ENCODE measurements at places on chromosomes 6 and 20.

DNA sequence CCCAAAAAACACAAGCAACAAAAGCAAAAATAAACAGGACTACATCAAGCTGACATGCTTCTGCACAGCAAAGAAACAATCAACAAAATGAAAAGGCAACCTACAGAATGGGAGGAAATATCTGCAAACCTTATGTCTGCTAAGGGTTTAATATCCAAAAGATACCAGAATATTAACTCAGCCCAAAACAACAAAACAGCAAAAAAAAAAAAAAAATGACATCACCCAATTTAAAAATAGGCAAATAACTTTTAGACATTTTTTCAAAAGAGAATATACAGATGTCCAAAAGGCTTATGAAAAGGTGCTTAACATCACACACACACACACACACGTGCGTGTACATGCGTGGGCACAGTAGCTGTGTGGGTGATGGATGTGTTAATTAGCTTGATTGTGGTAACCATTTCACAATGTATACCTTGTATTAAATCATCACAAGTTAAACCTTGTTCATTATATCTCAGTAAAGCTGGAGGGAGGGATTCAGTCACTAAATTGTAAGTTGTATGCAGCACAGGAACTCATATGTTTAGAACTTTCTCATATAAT is 52.4 kb downstream of the QKI start:
- DNase-seq, result no peak

- peak; percentile 71 for DNase-seq
Observed at GRCh38 chr6:131831392-131831791, 23.6 kb downstream of the ENPP1 start.

- DNase-seq, result no peak
Observed at GRCh38 chr6:45522486-45522885, 144.8 kb upstream of the SUPT3H start.

- peak; percentile 68 for DNase-seq
Observed at GRCh38 chr6:37514321-37514771, 14.7 kb upstream of the CCDC167 start.

DNA sequence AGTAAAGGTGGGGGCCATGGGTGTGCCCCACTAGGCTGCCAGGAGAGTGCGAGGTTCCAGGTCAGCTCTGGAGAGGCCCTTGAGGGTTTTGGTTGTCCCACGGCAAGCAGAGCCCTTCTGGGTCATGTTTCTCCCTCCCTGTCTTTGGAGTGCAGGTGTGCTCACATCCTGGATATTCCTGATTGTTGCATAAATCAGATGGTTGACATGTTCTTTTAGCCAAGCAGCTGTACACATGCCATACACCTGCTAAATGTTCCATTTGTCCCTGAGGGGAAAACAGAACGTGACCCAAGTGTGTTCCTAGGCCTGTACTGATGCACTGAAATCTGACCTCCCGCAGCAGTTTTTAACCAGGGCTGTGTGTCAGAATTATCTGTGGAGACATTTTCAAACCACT is 77.5 kb upstream of the BEND3 start:
- no peak for DNase-seq

DNA sequence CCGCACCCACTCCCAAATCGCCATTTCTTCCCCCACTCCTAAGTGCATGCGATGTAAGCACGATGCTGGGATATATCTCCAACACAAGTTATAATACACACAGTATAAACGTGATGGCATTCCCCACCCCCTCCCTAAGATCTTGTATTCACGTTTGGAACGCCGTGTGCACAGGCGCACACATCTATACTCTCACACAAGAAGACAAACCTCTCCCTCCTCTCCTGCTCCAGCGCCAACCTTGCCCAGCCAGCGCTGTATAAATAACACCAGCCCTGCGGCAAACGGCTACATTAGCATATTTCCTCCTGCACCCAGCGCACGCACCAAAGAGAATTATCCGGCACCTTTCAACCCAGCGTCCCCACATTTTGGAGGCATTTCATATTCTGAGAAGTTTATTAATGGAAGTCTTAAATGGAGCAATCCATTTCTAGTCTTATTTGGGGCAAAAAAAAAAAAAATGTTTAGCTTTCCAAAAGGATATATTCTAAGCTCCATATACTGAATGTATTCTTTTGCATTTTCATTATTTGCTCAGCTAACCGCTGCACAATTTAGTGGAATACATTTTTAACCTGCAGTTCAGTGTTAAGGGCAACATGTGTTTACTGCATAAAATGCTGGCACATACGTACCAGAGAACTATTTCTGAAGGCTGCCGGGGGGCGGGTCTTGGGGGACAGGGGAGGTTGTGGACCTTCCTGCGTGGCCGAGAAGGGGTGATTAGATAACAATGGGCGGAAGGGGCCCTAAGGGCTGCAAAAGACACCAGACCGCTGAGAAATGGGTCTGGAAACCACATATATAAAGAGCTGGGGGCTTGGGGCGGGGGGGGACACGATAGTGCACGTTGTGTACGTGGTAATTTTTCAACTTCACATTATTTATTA is 1.1 kb upstream of the SLC22A23 start:
- DNase-seq, result no peak

DNA sequence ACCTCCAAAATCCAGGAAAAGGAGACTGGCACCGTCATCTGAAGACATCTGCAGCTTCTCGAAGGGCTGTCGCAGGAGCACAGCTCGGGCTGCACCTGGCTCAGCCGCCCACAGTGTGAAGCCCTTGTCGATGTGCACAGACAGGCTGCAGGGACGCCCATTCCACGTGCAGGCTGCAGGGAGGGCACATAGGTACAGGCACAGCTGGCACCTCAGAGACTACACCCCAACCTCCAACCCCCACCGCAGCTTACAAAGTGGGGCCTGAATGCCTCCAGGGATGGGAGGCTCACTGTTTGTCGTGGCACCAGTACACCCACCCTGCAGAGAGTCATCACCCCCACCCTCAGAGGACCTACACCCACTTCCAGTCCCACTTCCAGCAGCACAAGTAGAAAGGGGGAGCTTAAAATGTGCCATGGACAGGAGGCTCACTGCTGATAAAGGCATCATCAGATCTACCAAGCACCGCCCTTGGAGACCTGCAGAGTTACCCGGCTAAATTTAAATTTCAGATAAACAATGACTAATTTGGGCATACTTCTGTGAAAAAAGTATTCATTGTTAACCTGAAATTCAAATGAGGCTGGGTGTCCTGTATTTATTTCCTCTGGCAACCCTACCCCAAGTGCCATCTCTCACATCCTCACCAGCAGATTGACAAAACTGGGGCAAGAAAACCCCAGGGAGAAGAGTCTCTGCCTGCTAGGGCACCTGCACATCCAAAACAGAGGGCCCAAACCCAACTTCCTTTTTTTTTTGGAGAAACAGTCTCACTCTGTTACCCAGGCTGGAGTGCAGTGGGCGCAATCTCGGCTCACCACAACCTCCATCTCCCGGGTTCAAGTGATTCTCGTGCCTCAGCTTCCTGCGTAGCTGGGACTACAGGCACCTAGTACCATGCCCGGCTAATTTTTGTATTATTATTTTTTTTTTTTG is 7.7 kb upstream of the CDK5RAP1 start:
- no peak for DNase-seq

DNA sequence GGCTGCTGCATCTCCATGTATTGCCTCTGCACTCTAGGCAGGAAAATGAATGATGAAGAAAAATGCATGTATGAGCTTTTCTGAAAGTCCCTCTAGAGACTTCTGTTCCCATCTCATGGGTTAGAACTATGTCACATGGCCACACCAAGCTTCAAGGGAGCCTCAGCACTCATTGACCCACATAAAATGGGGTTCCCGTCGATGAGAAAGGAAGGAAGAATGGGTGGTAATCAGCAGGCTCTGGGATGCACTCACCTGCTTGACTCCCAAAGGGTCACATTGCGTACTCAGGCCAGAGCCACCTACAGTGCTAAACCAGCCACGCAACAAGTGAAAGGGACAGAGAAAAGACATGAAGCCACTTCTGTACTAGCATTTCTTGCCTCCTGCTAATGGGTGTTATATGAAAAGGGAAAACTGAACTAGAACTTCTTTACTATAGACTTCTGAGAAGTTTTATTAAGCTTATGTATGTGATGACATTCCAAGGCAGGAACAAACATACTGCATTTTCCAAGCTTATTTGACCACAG is 95.8 kb upstream of the GCM1 start:
- no peak for DNase-seq

All from fibroblast of skin of abdomen (primary cell).